ENCODE measurements at places on chromosomes 6 and 20.

DNA sequence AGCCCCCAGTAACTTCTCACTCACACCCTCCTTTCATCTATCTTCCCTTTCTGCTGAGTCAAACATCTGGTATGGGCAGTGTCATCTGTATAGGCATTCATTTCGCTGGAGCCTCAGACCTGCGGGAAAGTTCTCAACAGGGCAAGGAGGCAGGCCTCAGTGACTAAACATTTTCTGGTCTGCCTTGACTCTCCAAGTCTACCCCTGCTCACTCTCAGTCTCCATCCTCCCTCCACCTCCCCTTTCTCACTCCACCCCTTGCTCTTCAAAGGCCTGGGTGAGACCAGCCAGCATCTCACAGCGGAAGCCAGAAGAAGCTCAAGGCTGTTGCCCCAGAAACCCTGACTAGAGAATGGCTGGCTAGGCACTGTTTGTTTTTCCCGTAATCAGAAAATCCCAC, 105.0 kb upstream of the BEND6 start:
- DNase-seq = no peak

GRCh38 chr6:23456396-23456795, 669.6 kb upstream of the NRSN1 start:
- DNase-seq = no peak

GRCh38 chr6:15892369-15892768, 229.5 kb upstream of the DTNBP1 start:
- DNase-seq = no peak

GRCh38 chr6:49557177-49557576, 6.7 kb downstream of the C6orf141 start:
- DNase-seq = no peak

DNA sequence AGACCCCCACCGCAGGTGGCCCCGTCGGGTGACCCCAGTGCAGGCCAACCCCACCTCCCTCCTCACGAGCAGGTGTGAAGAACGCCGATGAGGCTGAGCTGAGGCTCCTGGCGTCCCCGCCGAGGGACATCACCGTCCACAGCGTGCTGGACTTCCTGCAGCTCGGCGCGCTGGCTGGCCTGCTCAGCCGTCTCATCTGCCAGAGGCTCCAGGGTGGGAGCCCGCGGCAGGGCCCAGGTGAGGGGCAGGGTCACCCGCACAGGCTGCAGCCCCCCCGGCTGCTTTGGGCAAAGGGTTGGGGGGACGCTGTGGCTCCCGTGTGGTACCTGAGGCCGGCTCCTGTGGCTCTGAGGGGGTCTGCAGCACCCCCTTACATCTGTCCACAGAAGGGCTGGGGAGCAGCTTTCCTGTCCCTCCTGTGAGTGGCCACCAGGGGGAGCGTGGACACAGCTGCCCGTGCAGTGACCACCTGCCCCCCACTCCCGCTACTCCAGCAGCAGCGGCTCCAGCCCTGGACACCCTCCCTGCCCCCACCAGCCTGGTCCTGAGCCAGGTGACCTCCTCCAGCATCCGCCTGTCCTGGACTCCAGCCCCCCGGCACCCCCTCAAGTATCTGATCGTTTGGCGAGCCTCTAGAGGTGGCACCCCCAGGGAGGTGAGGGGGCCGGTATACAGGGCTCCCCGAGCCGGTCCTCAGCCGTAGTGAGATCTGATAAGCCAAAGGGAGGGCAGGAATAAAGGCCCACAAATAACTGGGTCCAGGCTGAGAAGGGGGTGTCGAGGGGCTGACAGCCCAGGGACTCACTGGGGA, 16.5 kb downstream of the COL20A1 start:
- DNase-seq = peak; percentile 15

DNA sequence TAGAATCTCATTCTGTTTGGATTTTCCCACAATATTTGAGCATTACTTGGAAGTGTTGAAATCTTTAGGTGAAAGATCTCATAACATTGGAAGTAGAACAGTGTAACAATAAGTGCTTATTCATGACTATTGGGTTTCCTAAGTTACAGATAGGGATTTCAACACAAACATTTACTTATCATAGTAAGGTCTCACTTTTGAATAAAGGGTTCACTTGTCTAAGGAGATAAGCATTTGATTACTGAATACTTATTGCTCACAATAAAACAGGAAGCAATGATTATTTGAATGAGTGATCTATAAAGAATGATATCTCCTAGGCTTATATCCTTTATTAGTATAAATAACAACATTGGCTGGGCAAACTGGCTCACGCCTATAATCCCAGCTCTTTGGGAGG, 14.8 kb downstream of the DDX43 start:
- no peak for DNase-seq

GRCh38 chr6:38354037-38354381, 285.7 kb downstream of the BTBD9 start:
- DNase-seq = no peak

DNA sequence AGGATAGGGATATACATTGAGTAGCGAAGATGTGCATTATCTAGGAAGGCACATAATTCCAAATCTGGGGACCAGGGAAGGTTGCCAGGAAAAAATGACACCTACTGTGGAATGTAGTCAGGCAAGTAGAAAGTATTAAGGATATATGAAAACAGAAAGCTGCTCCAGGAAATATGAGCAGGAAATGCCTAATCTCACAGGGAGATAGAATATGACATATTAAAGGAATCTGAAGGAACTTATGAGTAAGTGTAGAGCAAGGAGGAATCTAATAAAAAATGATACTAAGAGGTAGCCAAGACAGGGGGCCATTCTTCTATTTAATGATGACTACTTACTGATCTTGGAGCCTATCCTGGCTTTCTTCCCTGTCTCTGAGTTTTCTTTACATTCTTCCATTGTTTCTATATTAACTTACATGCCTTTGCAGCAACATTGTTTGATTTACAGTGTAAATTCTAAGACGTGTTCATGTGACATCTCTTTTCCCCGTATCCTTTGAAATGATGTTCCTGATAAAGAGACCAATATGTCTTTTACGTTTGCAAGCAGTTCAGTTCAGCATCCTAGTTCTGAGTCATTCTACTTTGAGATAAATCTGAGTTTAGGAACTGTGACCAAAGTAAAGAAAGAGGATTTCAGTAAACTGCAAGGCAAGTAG, 58.6 kb downstream of the TINAG start:
- no peak for DNase-seq

DNA sequence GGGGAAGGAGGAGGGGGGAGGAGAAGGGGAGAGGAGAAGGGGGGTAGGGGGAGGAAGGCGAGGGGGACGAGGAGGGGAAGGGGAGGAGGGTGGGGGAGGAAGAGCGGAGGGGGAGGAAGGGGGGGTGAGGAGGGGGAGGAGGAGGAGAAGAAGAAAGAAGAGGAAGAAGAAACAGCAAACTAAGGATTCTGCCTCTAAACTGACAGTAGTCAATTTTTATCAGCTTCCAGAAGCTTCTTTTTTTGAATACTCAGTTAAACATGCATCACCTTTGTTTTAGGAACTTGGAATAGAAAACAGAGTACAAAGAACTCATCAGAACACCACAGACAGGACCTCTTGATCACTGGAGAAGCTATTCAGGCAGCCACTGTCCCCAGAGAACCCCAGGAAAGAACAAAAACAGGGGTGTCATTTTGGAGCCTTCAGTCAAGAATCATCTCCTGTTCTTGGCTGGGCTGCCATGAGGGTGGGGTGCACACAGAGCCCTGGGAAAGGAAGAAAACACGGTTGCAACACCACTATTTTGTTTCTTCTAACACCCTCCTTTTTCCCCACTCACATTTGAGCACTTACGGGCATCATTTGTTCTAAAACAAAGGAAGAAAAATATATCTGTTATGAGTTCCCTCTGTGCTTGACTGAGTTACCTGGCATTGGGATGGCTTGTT, 67.4 kb downstream of the TMEM170B start:
- no peak for DNase-seq

DNA sequence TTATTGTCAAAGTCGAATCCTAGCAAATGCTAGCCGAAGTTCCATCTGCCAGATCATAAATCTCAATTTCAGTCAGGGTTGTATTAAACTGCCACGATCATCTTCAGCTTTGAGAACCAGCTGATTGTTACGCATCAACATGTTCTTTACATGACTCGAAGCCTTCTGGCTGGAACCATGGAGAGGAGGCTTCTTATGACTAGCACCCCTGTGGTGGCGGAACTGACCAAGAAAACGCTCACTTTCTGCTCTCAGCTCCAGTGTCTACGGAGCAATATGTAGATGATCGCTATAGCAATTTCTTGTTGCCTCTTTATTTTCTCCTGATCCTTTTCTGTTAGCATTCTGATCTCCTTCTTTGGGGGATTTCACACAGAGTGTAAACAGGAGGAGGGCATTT, 479.4 kb upstream of the SLC35B3 start:
- no peak for DNase-seq

DNA sequence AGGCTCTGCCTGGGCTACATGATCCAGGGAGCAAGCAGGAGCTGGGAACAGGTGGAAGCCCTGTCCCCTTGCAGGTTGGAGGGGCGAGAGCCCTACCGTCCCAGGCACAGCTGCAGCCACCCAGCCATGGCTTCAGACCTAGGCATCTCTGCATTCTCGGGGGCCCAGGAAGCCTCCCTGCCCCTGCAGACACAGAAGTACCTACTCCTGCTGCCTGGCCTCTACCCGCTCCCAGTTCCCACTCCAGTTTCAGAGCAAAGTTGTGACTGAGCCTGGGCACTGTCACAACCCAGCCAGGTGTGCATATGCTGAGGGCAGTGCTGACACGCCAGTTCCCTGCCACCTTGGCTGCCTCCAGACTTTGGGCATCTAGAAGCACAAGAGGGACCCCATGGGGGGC, 645.9 kb downstream of the HTR1B start:
- no peak for DNase-seq

DNA sequence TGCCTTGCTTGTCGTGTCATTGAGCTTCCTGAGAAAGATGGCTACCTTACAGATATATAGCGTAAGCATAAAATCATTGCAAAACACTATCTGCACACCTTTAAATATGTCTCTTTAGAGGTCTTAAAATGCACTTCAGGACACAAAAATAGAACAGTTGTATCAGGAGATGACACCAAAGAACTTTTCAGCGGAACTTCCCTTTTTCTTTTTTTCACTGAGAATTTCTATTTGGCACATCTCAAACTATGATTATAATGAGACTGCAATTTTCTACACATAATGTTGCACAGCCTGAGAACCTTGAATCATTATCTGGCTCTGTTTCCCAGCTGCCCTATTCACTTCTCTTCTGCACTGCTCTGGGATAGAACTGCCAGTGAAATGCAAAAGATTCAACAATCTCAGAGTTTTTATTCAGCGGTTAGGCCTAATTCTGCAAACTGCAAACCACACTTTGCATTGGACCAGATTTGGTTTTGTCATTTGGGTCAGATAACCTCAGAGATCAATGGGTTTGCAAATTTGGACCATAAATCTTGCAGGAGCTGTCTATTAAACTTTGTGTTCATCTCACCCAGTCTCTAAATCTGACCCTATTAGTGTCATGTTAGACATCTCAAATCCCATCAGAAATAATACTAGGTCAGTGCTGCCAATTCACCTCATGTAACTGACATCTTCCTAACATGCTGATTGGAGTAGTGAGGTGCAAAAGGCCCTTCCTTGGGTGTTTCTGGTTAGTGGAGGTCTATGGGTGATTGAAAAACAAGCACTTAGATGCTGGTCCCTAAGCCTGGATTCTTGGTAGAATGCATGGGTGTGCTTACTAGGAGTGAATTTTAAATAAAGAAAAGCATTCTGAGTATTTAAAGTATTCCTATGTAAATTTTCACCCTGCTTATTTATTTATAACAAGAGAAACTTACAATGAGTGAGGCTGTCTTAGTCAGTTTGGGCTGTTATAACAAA, 382.7 kb downstream of the UTRN start:
- no peak for DNase-seq

Data from activated CD4-positive, alpha-beta T cell treated with anti-CD3 and anti-CD28 coated beads for 4 hours (primary cell).